ENCODE measurements at places on chromosomes 11 and 22.
A peak's percentile ranks its signal among the peaks of the same experiment; 100 is the strongest.

DNA sequence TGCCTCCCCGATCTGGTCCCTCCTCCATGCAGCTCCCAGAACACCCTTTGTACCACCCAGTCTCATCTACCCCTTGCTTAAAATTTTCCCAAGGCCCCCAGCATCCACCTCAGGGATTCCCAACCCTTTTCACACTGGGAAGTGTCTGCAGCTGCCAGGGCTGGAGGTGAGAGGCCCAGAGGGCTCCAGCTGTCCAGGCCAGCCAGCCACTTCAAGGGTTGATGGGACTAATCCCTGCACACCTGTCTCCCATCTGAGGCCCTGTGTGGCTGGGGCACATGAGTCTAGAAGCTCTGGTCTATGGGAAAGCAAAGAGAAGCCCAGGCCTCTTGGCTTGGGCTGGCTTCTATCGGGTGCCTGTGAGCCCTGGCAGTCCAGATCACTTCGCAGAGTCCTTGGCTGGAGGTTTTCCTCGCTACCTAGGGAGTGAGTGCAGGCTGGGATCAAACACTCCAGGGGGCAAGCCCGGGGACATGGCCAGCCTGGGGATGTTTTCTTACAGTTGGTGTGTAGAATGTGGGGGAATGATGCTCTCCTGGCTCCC, 41.1 kb upstream of the TPBGL start:
- DNase-seq = no peak

GRCh38 chr11:120703358-120704152, 192.0 kb downstream of the GRIK4 start:
- DNase-seq = no peak

GRCh38 chr11:43582863-43583462, 97.6 kb upstream of the HSD17B12 start:
- DNase-seq = no peak

- DNase-seq = no peak
These were observed 1206.6 kb downstream of the BRD1 start for GRCh38 chr22:48621085-48621484.

GRCh38 chr11:2002042-2002776, 4.6 kb upstream of the H19 start:
- DNase-seq = no peak

DNA sequence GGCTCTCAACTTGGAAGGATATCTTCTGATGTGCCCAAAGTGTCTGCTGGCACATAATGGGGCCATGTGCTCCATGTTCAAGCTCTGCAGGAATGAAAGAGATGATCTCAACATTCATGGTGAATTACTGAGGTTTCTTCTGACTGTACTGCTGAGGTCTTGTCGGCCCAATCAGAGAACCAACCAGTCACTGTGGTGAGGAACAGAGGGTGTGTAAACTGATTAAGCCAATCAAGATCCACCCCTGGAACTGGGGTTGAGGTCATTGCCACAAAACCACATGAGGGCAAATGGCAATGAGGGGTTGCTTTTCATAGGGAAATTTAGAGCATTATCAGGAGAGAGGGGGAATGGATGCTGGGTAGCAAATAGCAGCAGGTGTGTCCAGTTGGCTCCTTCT, 152.3 kb upstream of the RAG2 start:
- no peak for DNase-seq

DNA sequence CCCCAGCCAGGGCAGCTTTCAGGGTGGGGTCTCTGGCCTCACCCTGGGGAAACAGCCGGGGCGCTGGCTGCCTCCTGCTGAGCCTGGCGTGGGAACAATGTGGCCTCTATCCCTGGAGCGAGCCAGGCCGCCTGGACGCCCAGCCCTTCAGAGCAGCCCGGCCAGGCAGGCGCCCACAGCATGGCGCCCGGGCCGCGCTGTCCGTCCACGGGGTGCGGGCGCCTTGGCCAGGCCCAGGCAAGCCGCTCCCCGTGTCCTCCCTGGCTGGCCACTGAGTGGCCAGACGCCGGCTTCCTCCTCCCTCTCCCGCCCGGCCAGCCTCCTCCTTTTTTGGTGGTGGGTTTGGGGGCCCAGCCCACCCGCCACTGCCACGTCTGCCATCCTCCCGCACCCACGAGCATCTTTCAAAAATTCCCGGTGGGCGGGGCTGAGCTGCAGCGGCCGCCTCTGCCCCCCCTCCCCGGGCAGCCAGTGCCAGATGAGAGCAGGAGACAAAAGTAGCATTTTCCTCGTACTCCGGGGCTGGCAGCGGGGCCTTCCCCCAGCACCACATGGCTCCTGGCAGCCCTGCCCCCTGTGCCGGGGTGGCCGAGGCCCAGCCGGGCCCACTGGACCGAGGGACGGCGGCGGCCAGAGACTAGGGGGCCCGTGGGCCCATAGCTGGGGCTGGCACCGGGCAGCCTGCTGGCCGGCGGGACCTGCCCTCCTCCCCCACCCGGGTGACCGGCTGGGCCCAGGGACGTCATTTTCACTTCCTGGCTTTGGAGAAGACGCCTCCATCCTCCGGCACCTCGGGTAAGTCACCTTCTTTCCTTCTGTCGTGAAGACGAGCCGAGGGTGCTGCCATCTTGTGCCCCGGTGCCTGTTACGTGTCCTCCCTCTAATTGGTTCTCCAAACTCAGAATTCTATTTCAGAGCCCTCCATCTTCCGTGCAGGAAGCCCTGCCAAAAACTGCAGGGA, 70.2 kb upstream of the PPARA start:
- no peak for DNase-seq

GRCh38 chr22:36853407-36854099, 7.3 kb upstream of the NCF4 start:
- no peak for DNase-seq

GRCh38 chr11:36105743-36106581, 162.1 kb downstream of the LDLRAD3 start:
- no peak for DNase-seq

- DNase-seq = no peak
These were observed 48.8 kb downstream of the DEPDC5 start for GRCh38 chr22:31802575-31802974.

DNA sequence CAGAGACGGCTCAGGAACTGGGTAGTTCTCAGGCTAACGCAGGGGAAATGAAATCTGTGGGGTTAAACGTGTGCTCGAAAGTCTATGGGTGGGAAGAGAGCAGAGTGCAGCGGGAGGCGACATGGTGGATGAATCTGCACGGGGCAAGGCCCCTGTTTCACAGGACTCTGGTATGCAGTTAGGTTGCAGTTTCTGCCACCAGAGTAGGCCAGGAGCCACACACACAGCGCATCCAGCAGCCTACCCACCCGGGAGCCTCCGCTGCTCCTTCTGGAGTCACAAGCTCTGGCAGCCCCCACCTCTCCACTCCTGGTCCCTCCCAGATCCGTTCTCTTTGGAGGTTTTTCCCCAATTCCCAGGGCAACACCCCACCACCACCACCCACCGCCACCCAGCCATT, 27.0 kb downstream of the SPATA19 start:
- DNase-seq = no peak

DNA sequence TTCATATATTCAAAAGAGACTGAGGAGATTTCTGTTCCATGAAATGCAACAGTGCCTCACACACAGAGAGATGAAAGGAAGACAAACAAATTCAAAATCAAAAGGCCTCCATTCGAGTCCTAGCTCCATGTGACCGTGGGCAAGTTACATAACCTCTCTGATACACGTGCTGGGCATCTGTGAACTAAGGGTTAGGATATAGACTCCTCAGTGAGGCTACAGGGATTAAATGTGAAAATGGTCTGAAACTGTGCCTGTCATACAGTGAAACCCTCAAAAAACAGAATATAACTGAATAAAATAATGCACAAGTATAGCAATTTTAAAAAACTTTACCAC, 111.8 kb upstream of the MTMR2 start:
- DNase-seq = no peak

DNA sequence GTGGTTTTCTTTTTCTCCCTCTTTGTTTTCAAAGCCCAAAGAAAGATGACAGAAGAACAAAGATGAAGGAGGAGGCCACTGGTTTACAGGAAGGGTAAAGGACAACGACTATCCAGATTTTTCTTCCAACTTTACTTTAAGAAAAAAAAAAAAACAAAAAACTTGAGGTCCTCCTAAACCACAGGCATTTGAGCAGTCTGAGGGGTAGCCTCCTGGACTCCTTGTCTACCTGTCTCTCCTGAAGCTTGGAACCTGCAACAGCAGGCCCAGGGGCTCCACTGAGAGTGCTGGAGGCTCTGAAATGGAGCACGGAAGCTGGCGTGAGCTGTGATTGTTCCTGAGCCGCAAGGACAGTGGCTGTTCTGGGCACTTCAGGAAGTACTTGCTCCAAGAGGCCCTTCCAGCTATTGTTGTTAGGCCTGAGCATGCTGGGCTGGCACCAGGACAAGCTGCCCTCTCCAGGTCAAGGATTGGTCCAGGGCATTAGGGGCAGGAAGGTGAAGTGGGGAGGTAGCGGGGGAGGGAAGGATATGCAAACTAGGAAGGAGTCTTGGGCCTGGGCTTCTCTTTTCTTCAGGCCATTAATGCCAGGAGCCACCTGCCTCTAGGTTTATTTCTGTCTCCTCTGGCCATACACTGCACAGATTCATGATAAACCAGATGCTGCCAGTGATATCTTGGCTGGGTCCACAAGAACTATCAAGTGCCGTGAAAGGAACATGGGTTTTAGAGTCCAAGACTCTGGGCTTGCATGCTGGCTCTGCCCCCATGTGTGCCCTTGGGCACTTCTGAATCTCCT, 147.3 kb downstream of the CCDC34 start:
- no peak for DNase-seq

- DNase-seq = no peak
These were observed 20.7 kb downstream of the ELF5 start for GRCh38 chr11:34492806-34493414.

DNA sequence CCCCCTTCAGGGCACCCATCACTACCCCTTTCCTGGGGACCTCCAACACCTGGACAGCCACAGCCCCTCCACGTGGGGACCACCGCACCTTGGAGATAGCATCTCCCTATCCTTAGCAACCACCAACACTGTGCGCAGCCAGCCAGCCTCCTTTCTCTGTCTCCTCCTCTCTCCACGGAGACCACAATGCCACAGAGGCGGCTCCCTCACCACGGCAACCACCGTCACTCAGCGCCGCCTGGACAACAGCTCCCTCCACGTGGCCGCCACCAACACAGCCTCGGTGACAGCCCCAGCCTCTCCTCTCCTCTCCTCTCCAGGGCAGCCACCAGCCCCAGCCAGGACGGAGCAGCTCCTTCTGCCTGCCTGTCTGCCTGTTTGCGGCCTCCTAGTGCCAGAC, 10.5 kb downstream of the ELFN2 start:
- DNase-seq = no peak

GRCh38 chr22:47173535-47174021, 411.1 kb downstream of the TBC1D22A start:
- no peak for DNase-seq

DNA sequence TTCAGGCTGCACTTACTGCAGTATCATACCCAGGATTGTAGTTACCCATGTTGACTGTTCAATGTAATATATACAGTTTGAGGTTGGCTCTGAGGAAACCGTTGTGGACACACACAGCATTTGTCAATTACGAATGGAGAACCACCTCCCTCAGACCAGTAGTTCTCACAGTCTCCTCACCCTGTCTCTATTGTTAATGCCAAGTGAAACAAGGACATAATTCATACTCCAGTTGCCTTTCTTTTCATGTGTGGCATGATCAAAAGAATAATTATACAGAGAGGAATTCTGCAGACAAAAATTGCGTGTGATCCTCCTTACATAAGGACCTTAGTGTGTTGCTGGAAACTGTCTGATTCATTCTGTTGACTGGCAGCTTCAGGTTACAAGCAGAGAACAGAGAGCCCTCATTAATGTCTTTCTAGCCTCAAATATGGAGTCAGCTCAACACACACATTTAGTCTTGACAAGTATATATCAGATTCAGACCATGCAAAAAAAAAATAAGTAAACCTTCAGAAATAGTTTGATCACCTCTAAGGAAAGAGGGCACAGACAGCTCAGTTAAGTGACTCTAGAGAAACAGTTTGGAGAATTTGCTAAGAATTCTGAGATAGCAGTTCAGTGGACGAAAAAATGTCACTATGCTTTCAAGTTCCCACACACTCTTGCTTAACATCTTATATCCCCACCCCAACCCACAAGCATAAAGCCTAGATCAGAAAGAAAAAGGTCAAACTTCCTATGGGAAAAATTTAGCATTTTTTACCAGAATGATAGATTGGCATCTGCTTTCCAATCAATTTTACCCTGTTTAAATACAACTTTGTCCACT, 96.1 kb downstream of the MAML2 start:
- DNase-seq = no peak

- DNase-seq = no peak
These were observed 31.1 kb downstream of the GRAMD1B start for GRCh38 chr11:123461164-123461563.

- no peak for DNase-seq
These were observed 37.5 kb downstream of the DEUP1 start for GRCh38 chr11:93368022-93368421.

DNA sequence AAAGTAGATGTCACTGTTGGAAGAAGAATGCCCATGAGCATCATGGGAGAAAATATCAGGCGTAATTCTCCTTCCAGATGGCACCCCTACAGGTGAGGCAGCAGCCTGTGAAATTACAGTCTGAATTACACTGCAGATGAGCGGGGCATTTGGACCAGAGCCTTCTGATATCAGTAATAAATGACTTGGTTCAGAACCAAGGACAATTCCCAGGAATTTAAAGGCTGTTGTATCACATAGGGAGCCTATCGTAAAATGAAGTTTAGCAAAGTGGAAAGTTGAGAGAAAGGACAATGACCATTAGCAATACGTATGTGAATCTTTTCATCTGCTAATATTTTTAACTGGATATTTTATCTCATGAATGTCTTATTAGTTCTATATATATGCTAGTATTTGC, 61.3 kb downstream of the PRMT3 start:
- DNase-seq = no peak

- peak; percentile 93 for DNase-seq
These were observed 26.9 kb downstream of the SUSD2 start for GRCh38 chr22:24208012-24208749.

DNA sequence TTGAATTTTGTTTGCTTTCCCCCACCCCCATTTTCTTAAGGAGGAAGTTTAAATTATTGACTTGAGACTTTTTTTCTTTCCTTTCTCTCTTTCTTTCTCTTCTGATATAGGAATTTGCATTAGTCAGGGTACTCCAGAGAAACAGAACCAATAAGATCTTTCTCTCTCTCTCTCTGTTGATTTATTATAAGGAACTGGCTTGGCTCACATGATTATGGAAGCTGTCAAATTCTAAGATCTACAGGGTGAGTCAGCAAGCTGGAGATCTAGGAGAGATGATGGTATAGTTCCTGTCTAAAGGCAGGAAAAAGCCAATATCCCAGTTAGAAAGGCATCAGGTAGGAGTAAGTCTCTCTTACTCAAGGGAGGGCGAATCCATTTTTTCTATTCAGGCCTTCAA, 64.0 kb downstream of the CCDC81 start:
- DNase-seq = no peak

GRCh38 chr11:23836981-23837380, 659.9 kb upstream of the LUZP2 start:
- no peak for DNase-seq

- DNase-seq = no peak
These were observed 34.4 kb upstream of the CALCB start for GRCh38 chr11:15038963-15039362.

All from AG04450 (cell line).